Skeletal muscle cell (primary cell): ENCODE measurements at places on chromosomes 1 and 21.
A peak's percentile ranks its signal among the peaks of the same experiment; 100 is the strongest.

GRCh38 chr1:3468236-3469103 lies 14.0 kb downstream of the ARHGEF16 start:
- no peak for DNase-seq

GRCh38 chr1:192183788-192184187 lies 25.5 kb downstream of the RGS18 start:
- no peak for DNase-seq

DNA sequence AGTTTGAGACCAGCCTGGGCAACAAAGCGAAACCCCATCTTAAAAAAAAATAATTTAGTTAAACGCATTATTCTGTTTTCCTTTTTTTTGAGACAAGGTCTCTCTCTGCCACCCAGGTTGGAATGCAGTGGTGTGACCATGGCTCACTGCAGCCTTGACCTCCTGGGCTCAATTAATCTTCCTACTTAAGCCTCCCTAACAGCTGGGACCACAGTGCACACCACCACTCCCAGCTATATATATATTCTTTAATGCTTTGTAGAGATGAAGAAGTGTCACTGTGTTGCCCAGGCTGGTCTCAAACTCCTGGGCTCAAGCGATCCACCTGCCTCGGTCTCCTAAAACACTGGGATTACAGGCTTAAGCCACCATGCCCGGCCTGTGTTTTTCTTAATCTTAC lies 7.7 kb upstream of the KLF17 start:
- no peak for DNase-seq

DNA sequence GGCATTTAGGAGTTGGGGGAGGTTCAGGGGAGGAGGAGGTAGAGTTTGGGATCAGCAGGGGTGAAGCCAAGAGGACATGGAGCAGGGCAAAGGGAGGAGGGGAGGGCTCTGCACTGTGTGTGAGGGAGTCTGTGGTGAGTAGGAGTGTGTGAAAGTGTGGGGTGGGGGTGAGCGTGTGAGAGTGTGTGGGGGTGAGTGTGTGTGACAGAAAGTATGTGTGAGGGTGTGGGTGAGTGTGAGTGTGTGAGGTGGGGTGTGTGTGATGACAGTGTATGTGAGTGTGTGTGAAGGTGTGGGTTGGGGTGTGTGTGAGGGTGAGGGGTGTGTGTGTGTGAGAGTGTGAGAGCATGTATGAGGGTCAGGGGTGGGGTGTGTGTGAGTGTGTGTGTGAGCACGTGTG lies 62.6 kb downstream of the GNG4 start:
- DNase-seq = no peak

- DNase-seq = no peak
These were observed 56.2 kb upstream of the RASAL2 start for GRCh38 chr1:178037510-178038253.

DNA sequence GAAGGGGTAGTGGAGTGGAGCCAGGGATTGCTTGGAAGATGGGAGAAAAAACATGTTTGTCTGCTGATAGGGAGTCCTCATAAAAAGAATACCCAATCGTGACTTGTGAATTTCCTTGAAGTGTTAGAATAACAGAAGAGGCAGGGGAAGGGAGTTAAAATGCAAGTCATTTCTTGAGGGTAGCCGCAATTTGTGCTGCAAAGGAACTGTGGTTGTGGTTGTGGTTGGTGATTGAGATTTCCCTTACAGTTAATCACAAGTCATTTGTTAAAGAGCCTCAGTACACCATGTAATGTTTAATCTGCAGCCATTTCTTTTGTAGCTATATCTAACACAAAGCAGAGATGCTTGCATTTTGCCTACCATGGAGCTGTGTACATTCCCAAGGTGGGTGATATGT lies 38.5 kb upstream of the EGLN1 start:
- no peak for DNase-seq

- DNase-seq = peak; percentile 22
These were observed 23.2 kb downstream of the CD1D start for GRCh38 chr1:158203693-158204457.

- DNase-seq = no peak
These were observed 57.5 kb downstream of the CD247 start for GRCh38 chr1:167460836-167461235.

GRCh38 chr1:61089338-61089737 lies 7.0 kb downstream of the NFIA start:
- DNase-seq = no peak

DNA sequence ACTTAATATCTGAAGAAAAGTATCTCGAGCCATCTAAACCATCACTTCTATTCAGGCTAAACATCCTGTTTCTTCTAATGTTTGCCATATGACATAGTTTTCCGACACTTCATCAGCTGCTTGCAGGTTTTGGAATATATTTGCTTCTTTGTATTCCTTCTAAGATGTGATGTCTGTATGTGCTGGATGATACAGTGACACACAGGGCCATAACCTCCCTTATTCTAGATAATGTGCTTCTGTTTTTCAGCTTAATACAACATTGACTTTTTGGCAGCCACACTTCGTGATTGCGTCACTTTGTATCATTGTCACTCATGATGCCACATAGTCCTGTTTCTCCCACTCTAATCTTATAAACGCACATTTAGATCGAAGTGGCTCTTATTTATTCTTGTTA lies 156.3 kb downstream of the CRB1 start:
- DNase-seq = no peak

GRCh38 chr1:222124602-222125001 lies 382.7 kb upstream of the DUSP10 start:
- DNase-seq = no peak

- no peak for DNase-seq
These were observed 116.7 kb upstream of the CHRM3 start for GRCh38 chr1:239269706-239270105.

DNA sequence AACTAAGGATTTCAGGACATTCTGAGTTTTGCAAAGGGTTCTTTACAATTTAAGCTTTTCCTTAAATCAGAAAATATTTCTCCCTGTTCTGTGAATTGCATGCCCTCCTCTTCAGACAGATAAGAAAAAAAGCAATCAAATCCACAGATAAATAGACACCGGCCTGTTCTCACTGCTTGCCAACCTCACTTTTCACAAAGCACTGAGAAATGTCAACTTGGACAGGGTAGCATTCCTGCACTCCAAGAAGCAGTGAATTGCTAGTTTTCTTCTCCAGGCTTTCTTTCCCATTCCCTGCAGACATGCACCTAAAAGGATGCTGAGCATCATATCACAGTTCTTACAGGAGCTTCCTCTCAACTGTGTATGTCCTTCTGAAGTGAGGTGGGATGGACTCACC lies 226.0 kb downstream of the CHRM3 start:
- no peak for DNase-seq

DNA sequence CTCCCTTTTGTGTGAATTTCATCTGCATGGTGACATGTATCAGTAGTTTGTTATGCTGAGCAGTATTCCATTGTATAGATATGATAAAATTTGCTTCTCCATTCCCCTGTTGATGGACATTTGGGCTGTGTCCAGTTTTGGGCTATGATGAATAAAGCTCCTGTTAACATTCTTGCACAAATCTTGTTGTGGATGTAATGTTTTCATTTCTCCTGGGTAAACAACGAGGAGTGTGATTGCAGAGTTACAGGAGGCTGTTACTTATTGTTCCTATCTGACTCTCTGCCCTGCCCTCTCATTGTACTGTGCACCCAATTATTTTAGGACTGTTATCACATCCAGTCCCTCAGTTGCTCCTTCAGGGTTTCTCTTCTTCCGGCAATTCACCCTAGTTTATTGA lies 24.2 kb downstream of the MAPKAPK2 start:
- no peak for DNase-seq

GRCh38 chr1:91764471-91765115 lies 121.4 kb downstream of the TGFBR3 start:
- DNase-seq = no peak

- no peak for DNase-seq
These were observed 7.3 kb upstream of the HUNK start for GRCh38 chr21:31865429-31865970.

DNA sequence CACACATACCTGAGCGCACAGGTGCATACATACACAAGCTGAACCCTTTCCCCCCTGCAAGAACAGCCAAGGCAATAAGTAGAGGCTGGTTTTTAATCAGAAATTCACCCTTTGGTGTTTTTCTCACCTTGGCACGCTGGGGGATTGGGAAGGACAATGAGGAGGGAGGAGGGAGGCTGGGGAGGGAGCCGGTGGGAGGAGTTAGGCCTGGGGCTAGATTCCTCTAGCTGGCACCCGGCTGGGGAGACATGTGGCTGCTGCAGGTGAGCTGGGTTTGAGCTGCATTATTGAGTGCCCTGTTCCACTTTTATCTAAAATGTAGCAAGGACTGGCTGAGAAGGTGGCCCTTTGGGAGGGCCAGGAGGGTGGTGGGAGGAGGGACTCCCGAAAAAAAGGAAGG lies 97.8 kb upstream of the CSF3R start:
- DNase-seq = no peak

DNA sequence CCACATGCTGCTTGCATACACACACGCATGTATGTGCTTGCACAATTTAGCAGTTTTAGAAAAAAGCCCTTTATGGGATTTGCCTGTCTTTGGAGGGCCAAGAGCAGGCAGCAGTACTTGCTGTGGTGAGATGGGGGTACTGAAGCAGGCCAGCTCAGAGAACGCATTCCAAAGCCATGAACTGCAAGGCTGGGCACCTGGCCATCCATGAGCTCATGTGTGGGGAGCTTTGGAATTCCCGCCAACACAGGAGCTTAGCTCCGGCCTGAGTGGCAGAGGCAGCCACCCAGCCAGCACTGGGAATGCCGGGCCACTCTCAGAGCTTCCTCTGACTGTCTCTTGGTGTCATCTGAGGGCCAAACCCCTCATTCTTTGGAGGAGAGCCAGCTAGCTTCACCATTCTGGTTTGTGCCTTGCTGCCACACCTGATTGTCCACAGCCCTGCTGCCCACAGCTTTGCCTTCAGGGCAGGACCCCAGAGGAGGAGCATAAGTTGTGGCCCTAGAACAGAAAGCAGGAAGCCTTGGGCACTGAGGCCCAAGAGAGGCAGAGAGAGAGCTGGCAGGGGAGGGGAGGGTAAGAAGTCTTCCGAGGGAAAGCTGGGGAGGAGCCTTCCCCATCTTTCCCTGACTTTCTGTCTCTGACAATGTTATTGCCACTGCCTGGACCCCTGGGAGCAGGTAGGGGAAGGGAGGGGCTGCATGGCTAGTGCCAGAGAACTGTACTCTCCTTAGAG lies 92.1 kb upstream of the POU3F1 start:
- peak; percentile 94 for DNase-seq

- no peak for DNase-seq
These were observed 18.4 kb upstream of the CDCA8 start for GRCh38 chr1:37673920-37674319.

DNA sequence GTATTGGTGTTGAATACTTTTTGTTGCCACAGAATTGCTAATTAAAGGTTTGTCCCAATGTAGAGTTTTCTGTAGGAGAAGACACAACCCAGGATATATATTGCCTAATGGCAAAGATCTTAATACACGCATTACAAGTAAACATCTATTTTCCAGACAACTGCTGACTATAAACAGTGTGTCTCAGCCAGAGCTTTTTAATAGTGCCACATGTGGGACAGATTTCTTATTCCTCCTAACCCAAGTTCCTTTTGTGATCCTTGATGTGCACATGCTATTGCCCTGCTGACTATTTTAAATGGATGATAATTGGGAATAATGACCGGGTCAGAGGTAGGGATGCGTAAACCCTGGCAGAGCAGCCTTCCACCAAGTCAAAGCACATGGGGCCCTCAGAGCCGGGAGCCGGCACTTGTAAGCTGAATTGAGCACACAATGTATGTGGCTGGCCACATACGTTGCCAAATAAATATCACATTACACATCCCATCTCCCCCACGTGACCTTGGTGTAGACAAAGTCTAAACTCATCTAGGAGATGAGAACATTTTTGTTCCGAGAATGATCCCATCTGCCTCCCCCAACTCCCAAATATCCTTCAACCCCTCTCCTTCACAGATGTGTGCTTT lies 209.8 kb upstream of the NFIA start:
- no peak for DNase-seq

DNA sequence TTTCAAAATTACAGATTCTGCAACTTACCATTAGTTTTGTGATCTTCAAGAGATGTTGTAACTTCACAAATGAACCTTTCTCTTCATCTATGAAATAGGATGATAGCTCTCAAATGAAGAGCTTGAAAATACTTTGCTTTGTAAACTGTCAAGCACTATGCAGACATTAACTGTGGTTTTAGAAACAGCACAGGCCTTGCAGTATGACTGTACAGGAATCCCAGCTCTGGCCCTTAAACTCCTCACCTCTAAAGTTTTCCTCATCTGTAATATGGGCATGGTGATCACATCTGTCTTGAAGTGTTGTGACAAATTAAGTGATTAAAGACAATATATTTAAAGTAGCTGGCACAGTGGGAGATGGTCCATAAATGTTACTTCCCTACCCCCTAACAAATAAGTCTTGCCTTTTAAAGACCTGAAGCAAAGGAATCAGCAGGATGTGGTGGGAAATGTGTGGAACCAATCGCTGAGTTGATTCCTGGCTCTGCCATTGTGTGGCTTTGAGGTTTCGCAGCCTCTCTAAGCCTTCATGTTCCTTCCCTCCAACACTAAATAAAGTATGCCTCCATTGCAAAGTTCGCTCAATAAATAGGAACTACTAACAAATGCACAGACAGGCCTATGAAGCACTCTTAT lies 5.5 kb upstream of the PTP4A2 start:
- no peak for DNase-seq

- DNase-seq = no peak
These were observed 126.4 kb downstream of the CLIC6 start for GRCh38 chr21:34795175-34795547.

- no peak for DNase-seq
These were observed 551.5 kb downstream of the LMO4 start for GRCh38 chr1:87880098-87880760.

DNA sequence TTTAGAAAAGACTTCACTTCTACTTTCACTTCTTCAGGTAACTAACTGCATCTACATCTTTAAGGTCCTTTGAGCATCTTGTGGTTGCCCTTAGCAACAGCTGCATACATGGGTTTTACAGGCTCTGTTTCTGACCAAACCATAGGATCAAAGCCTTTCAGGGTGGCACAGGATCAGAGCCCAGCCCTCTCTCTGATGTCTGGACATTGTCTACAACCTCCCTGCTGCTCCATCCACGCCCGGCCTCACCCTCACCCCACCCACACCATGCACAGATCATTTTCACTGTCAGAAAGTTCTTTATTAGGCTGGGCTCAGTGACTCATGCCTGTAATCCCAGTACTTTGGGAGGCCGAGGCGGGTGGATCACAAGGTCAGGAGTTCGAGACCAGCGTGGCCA lies 5.2 kb downstream of the NCF2 start:
- no peak for DNase-seq

DNA sequence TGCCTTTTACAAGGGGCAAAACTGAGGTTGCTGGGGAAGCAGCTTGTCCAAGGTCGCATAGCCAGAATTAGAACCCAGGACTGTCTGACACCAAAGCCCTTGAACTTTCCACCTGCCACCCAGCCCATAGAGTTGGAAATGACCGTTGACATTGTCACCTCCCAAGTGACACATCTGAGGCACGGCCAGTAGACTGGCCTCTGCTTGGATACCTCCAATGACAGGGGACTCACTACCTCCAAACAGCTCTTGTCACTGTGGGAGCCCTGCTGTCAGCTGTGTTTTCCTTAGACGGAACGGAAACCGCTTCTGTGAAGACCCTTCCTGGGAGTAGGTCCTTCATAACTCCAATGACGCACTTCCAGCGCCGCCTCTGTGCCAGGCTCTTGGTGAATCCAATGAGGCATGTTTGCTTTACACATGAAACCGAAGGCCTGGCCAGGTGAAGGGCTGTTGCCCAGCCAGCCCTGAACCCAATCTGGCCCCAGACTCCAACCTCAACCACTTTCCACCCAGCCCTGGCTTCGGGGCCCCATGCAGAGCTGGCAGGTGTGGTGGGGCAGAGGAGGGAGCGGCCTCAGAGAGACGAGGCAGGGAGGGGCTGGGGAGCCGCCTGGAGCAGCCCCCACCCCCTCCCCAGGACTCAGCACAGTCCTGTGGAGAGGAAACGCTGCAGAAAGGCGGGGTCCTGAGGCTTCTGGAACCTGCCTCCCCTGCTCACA lies 109.2 kb upstream of the IFFO2 start:
- no peak for DNase-seq
